Stimulated activated CD4-positive, alpha-beta T cell treated with anti-CD3 and anti-CD28 coated beads, Interleukin-15, amount 100 ng/mL, for 1 hour (primary cell): ENCODE measurements at places on chromosomes 7 and 10.

DNA sequence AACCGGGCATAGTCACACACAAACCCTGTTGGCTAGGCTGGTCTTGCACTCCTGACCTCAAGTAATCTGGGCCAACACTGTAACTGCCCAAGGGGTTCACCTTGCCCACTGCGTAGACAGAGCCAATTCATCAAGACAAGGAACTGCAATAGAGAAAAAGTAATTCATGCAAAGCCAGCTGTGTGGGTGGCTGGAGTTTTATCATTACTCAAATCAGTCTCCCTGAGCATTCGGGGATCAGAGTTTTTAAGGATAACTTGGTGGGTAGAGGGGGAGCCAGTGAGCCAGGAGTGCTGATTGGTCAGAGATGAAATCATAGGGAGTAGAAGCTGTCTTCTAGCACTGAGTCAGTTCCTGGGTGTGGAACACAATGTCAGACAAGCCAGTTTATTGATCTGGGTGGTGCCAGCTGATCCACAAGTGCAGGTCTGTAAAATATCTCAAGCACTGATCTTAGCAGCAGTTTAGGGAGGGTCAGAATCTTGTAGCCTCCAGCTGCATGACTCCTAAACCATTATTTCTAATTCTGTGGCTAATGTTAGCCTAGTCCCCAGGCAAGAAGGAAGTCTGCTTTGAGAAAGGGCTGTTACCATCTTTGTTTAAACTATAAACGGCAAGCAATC lies 15.6 kb upstream of the FXYD4 start:
- no peak for DNase-seq

DNA sequence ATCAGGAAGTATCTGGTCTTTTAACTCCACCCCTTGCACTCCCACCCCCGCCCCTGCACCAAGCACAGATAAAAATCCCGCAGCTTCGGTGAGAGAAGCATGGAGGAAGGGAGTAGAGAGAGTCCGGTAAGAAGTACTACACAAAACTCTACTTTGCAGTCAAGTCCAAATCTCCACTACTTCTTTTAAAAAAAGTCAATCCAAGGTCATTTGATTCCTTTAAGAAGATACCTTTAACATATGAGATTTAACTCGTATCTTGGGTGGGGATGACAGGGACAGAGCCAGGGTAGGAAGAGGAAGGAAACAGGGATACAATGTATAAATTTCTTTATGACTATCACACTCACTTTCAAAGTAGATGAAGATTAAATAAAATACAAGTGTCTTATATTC lies 132.1 kb downstream of the NRBF2 start:
- DNase-seq = no peak

- no peak for DNase-seq
Observed at GRCh38 chr7:26022982-26023381, 129.0 kb upstream of the NFE2L3 start.

DNA sequence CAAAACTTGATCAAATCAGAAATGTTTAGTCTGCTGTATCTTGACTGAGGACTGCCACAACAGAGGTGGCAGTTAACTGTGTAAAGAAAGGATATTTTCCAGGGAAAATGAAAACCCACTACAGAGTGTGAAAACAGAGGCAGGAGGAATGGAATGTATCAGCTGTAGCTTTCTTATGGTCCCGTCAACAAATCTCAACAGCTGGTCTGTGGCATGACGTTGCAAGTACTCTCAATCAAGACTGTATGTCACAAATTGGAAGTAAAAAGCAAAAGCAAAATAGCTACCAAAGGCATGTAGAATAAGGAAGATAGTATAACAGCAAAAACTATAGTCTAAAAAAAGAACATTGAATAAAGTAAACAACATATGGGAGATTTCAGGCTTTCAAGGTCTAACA lies 123.5 kb downstream of the KMT2C start:
- no peak for DNase-seq

GRCh38 chr10:48613016-48613415 lies 8.1 kb upstream of the ARHGAP22 start:
- DNase-seq = no peak

- DNase-seq = no peak
Observed at GRCh38 chr10:78933828-78934531, 134.8 kb upstream of the ZMIZ1 start.

- DNase-seq = no peak
Observed at GRCh38 chr10:94075506-94075905, 81.8 kb downstream of the PLCE1 start.

DNA sequence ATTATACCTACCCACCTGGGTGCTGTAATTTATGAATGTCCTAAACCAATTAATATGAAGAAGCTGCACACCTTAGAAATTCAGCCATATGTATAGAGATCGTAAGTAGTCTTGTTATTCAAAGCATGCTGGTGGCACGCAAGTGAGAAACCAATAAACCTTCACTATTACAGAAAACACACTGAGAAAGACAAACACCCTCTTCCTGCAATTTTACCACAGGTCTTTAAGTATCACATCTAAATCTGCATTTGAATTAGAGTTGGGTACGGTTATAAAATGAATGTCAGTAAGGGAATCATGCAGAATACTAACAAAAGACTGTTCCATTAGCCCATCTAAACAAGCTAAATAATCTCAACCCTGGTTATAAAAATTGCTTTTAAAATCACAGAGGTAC lies 33.8 kb downstream of the CCNJ start:
- no peak for DNase-seq

DNA sequence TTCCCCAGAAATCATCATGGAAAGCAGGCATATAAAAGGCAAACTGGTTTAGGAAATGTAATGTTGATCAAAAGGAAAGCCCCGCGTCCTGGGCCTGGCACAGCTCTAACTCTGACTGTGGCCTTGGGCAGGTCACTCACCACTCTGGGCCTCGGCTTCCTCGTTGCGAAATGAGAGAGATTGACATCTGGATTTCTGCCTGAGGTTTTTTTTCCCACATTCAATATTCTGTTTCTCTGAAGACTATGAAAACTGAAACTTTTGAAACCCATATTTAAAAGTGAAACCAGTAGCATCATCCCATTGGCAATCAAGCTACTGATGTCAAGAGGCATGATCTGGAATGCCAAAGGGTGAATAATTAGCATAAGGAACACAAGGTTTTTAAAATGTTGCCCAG lies 369.7 kb upstream of the NPVF start:
- no peak for DNase-seq

DNA sequence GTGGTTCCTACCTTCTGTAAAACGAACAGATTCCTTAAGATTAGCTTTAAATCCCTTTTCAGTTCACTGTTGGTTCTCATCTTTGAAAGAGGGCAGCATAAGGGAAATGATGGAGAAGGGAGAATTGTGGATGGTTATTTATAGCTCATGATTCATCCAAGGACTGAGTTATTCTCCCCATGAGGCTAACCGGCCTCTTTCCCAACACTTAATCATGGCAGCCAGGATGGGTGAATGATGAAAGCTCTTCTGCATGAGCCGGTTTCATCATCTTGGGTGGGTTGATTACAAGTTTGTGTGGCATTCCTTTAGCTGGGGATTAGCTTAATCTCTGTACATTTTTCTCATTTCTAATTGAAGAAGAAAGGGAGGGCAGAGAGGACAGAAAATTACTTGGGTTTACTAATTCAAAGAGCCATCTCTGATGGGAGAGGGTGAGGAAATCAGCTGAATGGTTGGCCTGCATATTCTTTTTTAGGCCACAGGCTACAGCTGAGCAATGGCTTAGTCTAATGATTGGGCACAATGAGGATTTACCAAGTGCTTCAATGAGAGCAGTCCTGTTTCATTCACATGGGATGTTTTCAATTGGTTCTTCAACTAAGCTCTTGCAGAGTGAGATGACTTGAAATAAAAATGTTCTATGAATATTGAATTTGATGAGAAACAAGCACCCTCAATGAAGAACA lies 250.0 kb downstream of the BMPER start:
- no peak for DNase-seq

DNA sequence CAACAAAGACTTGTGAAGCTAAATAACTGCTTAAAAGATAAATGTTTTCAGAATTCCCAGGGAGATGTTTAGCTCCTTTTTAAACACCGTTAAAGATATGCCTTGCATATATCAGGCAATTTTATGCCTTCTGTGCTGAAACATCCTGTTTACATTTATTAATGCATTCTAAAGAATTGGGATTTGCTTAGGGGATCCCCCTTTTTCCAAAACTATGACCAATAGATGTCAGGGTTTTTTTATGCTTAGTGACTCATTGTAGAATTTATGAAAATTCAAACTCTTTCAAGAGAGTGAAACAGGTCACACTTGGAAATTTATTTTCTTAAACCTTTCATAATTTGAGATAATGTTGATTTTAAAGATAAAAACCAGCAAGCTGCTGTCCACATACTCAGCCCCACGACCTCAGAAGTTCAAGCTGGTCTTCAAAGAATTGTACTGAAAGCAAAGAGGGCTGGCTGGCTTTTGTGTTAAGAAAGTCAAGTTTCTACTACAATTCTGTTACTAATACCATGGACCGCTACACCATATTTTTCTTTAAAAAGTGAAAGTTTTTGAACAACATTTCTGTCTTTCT lies 411.8 kb downstream of the ETV1 start:
- DNase-seq = no peak

GRCh38 chr10:32121648-32122047 lies 65.4 kb upstream of the KIF5B start:
- no peak for DNase-seq

- DNase-seq = no peak
Observed at GRCh38 chr10:49173201-49173772, 14.9 kb downstream of the TMEM273 start.

- DNase-seq = no peak
Observed at GRCh38 chr7:70566671-70567070, 565.3 kb upstream of the GALNT17 start.

- DNase-seq = peak; percentile 4
Observed at GRCh38 chr10:118045837-118046394, 825 bp downstream of the RAB11FIP2 start.

DNA sequence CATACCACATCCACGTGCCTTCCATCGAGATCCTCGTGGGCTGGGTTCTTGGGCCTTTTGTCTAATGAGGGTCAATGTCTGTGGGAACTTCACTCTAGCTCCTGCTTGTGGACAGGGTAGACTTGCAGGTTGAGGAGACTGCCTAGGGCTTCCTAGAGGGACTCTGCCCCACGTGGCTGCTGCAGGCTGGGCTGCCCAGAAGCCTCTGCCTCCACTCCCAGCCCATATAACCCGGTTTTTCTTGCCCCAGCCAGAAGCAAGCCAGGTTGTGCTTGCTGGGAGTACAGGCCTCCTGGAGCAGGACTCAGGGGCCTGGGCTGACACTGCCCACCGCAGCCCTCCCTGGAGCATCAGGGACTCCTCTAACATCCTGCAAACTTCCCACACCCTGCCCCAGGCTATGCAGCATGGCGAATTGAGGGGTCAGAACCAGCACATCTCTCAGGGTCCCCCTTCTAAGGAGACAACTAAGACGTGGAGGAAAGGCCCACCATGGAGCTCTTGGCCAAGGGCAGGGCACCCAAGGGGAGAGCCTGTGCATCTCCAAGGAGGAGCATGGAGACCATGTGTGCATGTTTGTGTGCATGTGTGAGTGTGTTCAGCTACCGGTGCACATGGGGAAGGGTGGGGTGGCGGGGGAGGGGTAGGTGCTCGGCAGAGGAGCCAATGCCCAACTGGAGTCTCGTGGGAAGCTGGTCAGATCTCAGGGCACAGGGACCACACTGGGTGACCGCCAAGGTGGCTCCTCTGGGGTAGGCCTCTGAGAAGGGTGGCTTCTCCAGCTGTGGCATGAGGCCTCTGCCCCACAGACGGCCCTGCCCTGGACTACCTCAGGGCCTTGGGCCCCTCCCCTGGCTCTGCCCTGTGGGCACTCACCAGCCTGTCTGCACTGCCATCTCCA lies 62.6 kb downstream of the RASGEF1A start:
- DNase-seq = no peak

DNA sequence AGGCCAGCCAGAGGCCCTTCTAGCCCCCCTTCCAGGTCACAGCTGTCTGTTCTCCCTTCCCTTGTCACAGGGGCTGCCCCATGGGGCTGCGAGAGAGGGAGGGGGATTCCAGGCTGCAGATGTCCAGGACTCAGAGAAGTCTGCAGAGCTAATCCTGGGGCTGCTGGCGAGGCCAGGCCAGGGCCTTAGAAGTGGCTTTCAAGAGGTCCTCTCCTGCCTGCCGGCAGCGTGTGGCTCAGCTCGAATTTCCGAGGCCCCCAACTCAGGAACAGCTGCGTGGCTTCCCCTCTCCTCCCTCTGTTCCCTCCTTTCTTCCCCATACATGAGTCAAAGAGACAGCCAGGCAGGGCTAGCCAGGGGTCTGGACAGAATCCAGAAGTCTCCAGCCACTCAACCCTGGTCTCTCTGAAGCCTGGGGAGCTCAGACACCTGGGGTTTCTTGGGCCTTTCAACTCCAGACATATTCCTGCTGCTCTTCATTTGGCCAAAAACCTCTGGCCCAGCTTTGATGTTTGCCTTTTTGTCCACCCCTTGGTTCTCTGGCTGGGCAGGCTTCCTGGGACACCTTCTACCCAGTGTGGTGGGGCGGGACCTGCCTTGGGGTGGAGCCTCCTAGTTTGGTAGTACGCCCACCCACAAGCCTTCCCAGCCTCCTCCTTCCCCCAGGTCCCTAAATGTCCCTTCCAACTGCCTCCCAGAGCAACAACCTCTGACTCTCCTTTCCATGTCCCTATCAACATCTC lies 21.8 kb upstream of the EIF5AL1 start:
- DNase-seq = no peak

DNA sequence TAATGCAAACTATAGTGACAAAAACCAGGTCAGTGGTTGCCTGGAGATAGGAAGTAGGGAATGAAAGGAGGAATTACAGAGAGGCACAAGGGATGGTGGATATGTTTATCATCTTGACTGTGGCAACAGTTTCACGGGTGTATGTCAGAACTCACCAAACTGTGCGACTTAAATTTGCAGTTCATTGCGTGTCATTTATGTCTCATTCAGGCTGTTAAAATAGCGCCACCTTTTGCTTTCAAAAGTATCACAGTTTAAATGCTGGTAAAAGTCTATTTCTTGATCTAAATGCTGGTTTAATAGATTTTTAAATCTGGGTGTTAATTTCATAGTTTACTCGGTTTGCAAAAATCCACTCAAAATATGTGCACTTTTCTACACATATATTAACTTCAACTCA lies 51.0 kb downstream of the PTTG1IP2 start:
- DNase-seq = no peak

DNA sequence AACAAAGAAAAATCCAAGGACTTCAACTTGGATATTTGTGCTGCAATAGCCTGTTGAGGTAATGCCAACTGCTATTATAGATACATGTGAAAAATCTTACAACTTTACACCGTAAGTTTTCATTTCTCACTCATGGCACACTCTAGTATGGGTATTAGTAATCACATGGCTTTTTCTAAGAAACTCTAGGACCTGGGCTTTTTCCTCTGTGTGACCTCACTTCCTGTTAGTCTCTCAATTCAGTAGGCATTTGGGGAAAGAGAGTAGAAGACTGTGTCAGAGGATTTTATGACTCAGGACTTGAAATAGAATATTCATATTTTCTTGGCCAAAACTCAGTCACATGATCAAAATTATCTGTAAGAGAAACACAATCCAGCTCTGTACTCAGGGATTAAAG lies 1049.9 kb downstream of the REEP3 start:
- DNase-seq = no peak

- no peak for DNase-seq
Observed at GRCh38 chr10:101241840-101242707, 12.8 kb upstream of the LBX1 start.

DNA sequence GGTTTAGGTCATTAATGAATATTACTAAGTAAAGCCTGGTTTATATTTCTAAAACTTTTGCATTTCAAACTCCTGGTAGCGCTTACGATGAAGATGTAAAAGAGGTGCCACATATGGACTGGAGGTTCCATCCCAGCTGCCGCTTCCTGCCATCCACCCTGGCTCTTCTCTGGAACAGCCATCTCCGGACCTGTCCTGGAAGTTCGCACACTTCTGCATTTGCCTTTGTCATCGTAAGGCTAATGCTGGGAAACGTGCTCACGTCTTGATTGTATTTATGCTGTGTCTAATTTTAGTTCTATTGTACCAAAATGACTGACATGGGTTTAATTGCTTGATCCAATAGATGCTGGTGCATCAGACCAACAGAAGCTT lies 103.1 kb downstream of the HIPK2 start:
- no peak for DNase-seq
